ENCODE measurements at places on chromosomes 11 and 22. TPM values are rescaled to one million over a fixed set of nuclear protein-coding genes. Genes with fewer than 3 reads are reported as not detected.
A peak's percentile ranks its signal among the peaks of the same experiment; 100 is the strongest.

GRCh38 chr22:44055805-44056204, 31.7 kb downstream of the PARVB start:
- no peak for DNase-seq

DNA sequence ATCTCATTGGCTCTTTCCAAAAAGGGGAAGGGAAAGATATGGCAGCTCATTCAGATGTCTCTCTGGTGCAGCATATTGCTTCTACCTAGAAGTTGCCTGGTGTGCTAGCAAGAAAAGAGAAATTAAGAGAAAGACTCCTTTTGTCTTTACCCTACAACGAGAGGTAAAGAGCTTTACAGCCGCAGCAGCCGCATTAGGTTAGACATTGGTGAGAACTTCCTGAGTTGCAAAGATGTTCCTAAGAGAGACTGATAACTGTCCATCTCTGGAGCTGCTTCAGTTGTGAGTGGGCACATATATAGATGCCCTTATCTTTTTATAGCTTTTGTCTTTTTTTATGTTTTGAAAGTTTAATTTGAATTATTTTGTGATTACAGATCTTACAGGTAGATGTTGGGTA, 80.8 kb upstream of the NNMT start:
- no peak for DNase-seq

- no peak for DNase-seq
Observed at GRCh38 chr11:70142221-70142875, 60.7 kb upstream of the FADD start.

DNA sequence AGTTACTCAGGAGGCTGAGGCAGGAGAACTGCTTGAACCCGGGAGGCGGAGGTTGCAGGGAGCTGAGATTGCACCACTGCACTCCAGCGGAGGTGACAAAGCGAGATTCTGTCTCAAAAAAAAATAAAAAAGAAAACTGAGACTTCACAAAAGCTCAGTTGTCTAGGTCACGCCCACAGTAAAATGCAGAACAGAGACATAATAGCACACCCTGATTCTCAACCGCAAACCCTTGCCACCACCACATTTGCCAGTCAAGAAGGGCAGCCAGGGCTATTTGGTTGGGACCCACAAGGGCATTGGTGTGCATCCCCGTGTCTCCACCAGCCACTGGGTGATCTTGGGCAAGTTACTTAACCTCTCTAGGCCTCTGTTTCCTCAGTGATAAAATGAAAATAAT, 25.4 kb downstream of the CREB3L1 start:
- no peak for DNase-seq

GRCh38 chr11:104332110-104332509, 168.2 kb upstream of the PDGFD start:
- DNase-seq = no peak

DNA sequence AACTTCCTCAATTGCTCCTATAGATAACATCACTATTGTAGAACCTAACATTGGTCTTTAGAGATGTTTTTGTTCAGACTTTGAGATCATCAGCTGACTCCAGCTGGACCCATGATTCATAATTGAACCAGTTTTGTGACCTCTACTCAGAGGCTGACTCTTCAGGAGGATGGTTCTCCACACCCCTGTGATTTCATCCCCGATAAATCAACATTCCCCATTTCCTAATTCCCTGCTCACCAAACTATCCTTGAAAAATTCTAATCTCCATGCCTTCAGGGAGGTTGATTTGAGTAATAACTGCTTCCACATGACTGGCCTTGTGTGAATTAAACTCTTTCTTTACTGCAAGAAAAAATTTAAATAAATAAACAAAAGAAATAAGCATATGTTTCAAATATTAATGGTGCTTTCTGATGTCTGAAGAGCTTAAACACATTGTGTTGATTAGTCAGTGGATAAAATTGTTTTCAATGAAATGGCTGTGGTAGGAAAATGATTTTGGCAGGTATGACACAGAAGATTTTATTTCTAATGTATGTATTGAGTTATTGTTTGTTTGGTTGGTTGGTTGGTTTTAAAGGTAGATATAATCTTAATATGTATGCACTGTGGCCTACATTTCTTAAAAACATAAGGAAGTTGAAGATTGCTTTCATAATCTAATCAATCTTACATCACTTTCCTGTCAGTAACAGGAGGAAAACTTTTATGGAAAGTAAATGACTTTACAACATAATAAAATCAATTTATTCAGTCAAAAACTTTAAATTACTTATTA, 427.9 kb upstream of the CCDC179 start:
- no peak for DNase-seq

DNA sequence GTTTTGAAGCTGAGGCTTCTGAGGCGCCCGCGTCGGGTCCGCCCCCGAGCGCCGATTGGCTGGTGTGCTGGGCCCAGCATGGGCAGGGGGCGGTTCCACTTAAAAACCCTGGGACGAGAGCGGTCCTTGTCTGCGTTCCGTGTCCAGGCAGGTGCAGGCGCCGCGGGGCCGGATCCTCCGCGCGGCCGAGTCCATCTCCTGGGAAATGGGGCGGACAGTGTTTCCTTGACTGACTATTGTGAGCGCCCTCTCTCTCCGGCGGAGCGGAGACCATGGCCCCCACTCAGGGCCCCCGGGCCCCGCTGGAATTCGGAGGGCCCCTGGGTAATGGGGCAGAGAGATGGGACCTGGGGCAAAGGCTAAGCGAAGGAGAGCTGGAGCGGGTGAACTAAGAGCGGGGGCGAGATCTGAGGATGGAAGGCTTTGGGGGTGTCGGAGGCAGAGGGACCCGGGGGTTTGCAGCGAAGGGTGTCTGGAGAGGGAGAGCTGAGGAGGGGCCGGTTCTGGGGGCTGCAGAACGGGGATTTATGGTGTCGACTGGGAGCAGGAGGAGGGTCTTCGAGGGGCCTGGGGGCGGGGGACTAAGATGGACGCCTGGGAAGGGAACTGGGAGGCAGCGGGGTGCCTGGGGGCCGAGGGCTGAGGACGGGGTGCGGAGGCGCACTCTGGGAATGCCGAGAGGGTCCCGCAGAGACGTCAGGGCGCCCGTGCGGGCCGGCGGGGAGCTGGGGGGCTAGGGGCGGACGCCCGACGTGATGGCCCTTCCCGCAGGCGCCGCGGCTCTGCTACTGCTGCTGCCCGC, at the start of gene TM7SF2:
TSS of gene TM7SF2 (plus strand) at position 129 of the 802 bp plus-strand sequence. CDS start at position 273, 144 bp downstream.
- DNase-seq = peak; percentile 96

GRCh38 chr22:25419247-25420113, 145.0 kb upstream of the GRK3 start:
- no peak for DNase-seq

GRCh38 chr22:28977481-28977971, 84.1 kb downstream of the C22orf31 start:
- DNase-seq = no peak

GRCh38 chr11:33923626-33924025, 31.8 kb upstream of the LMO2 start:
- no peak for DNase-seq

GRCh38 chr22:39714321-39714720, 143.8 kb downstream of the CACNA1I start:
- DNase-seq = no peak

- peak; percentile 92 for DNase-seq
Observed at GRCh38 chr11:65134240-65134951, at the start of gene SYVN1. TSS of gene SYVN1 (minus strand) at chr11:65134519. CDS start at chr11:65133601, 918 bp downstream.

ADM2 gene
- polyA plus RNA-seq = 0.48 TPM

CPT1B gene
- not detected for polyA plus RNA-seq

PARVG gene
- polyA plus RNA-seq = 39.6 TPM

Measured in CD4-positive, alpha-beta memory T cell (primary cell).